SIG-M5 (cell line): ENCODE measurements at places on chromosomes 5 and 9.

GRCh38 chr9:34279411-34279810 lies 49.7 kb downstream of the KIF24 start:
- no peak for DNase-seq

GRCh38 chr9:26662476-26662875 lies 230.1 kb downstream of the CAAP1 start:
- DNase-seq, result no peak

- no peak for DNase-seq
Observed at GRCh38 chr5:94362857-94363256, 255.5 kb downstream of the KIAA0825 start.

DNA sequence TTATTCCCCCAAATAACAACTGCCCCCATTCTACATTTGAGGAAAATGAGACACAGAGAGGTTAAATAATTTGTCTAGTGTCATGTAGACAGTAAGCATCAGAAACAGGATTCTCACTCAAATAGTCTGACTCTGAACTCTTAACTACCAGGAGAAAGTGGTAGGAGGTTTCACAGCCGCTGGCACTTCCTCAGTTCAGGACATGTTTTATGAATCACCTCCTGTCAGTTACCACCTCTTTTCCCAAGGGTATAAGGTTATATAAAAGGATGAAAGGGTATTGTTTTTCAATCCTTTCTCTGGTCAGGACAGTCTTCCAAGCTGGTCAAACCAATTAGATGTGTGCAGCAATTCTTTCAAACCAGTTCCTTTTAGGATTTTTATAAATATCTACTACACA lies 52.1 kb downstream of the TSSK1B start:
- no peak for DNase-seq

GRCh38 chr5:132203464-132203818 lies 24.2 kb downstream of the P4HA2 start:
- no peak for DNase-seq

- peak; percentile 7 for DNase-seq
Observed at GRCh38 chr9:36092509-36093215, 43.9 kb upstream of the GLIPR2 start.

GRCh38 chr5:172591636-172592035 lies 49.4 kb upstream of the NEURL1B start:
- no peak for DNase-seq

- no peak for DNase-seq
Observed at GRCh38 chr5:155402927-155403640, 389.5 kb downstream of the KIF4B start.

DNA sequence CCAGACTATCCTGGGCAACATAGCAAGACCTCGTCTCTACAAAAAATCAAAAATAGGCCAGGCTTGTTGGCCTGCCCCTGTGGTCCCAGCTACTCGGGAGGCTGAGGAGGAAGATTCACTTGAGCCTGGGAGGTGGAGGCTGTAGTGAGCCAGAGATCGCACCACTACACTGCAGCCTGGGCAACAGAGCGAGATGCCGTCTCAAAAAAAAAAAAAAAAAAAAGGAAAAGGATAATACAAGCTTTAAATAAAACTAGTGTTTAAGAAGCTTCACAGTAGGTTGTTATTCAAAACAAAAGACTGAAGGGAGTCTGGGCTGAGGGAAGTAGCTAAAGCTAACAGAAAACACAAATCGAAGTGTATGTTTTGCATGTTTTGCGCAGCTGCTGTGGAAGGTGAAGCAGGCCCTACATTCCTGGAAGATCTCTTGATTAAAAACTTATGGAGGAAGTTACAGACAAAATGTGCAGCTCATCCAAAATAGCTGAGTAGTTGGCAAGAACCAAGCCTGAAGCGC lies 581 bp upstream of the C9orf40 start:
- DNase-seq, result no peak

DNA sequence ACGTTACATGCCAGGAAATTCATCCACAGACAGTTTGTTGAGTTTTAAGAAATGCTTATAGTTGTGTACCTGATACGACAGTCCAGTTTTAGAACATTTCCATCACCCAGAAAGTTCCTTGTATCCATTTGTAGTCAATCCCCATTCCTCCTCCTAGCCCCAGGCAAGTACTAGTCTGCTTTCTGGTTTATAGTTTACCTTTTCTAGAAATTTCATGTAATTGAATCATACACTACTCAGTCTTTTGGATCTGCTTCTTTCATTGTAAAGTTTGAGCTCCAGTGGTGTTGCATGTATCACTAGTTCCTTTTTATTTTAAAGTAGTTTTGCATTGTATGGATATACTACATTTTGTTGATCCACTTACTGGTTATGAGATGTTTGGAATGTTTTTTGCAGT lies 291.2 kb downstream of the AOPEP start:
- DNase-seq, result no peak

- DNase-seq, result no peak
Observed at GRCh38 chr5:177599731-177600507, at the start of gene B4GALT7. TSS of gene B4GALT7 (plus strand) at chr5:177600132. CDS start at chr5:177600211, 79 bp downstream.

DNA sequence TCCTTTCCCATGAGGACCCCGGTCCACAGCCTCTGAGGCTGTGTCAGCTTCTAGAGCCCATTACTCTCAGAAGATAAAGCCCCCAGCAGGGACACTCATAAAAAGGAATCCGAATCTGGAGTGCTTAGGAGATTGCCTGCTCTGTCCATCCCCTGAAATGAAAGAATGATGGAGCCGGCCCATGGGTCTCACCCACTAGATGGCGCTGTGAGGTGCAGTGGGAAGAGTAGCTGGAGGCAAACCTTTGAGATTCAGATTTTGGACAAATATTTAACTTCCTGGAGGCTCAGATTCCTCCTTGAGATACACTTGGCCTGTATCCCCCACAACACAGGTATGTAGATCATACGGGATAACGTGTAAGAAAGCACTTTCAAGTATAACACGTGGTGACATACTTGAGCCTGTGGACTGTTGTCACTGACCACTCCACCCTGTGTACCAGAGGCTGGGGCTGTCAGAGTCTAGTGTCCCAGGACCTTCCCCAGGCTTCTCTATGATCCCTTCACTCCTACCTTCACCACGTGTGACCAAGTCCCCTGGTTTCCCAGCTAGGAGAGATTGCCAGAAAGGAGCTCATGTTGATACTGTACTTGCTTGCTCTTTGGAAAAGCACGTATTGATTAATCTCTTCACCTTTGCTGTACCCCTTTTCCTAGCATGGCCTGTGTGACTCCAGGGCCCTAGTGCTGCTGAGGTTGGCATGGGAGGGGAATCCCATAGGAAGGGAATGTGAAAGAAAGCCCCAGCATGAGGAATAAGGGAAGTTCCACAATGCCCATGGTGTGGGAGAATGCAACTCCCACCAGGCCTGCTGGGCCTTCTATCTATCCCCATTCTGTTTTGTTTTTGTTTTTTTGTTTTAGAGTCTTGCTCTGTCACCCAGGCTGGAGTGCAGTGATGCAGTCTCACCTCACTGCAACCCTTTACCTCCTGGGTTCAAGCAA lies 32.1 kb downstream of the TRMO start:
- DNase-seq, result no peak

DNA sequence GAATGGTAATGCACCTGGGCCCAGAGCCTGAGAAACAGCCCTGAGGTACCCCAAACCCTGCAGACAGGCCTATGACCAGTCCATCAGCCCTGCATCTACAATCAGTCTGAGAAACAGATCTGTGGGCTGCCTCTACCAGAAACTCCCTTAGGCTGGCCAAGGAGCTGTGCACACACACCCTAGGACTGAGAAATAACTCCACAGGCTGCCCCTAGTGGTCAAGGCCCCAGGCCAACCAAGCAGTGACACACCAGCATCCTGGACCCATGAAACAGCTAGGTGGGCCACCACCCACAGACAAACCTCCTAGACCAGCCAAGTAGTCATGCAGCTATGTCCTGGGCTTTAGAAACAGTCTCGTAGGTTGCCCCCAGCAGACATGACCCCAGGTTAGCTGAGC lies 253.6 kb upstream of the VLDLR start:
- DNase-seq, result no peak

DNA sequence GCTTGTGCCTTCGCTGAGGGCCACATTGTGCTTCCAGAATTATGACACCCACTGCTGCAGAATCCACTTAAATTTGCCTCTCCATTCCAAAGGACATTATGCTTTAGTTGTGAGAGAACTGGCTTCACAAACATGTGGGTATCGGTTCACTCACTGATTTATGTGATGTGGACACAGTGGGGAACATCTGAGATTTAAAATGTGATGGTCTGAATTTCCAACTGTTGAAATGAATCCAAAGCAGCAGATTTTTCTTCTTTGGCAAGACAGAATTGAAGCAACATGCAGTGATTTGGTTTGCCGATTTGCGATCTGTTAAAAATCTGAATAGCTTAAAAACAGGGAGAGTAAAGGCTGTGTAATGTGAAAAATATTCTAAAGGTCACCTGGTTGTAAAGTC lies 20.3 kb downstream of the PCSK5 start:
- DNase-seq, result no peak

DNA sequence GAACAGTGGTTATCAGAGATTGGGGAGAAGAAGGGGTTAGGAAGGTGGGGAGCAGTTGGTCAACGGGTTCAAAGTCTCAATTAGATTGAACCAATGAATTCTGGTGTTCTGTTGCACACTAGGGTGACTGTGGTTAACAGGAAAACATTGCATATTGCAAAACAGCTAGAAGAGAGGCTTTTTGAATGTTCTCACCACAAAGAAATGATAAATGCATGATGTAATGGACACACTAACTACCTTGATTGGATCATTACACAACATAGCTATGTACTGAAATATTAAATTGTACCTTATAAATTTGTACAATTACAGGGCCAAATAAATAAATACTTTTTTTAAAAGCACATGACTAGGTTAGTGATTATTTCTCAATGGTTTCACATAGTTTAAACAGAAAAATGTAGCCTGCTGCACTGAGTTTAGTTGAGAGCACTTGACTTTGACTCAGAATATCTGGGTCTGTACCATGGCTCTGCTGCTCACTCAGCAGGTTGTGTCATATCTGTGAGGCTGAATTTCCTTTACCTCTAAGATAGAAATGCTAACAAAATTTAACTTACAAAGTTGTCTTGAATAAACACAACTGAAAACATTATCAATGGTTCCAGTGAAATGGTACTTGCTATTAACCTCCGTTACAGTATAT lies 30.4 kb downstream of the NUDT12 start:
- no peak for DNase-seq

DNA sequence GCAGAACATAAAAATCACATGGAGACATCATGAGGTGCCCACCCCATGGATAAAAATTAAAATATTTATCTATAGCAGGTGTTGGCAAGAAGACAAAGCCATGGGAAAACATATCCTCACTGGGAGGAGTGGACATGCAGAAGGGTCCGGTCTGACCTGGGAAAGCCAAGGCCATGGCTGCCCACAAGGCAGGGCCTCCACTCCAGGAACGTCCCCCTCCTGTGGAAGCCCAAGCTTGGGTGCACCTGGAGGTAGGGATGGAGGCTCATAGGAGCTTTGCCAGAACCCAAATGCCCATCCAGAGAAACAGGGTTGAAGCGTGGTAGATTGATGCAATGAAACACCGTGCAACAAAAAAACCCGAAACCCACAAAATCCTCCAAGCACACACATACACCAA lies 81.4 kb upstream of the COL5A1 start:
- no peak for DNase-seq

GRCh38 chr9:36023260-36024048 lies 13.3 kb upstream of the RECK start:
- no peak for DNase-seq

GRCh38 chr9:100619194-100619593 lies 41.3 kb downstream of the CAVIN4 start:
- no peak for DNase-seq
